ENCODE measurements at places on chromosomes 2 and 18.
A peak's percentile ranks its signal among the peaks of the same experiment; 100 is the strongest.

DNA sequence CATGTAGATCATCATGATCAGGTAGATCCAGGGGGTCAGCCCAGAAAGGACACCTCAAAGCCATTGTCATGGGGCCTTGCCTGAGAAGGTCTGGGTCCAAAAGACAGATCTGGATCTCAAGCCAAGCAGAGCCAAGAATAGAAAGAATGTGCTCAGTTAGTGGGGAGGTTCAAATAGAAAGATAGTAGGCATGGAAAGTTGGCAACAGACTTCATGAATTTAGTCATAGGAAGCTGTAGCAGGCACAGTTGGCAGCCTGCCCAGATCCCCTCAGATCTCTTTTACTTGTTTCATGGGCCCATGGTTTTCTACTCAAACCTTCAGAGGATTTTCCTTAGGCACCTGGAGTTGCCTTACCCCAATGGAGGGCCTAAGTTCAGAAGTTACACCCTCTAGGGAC lies 767.0 kb downstream of the SLC4A3 start:
- peak; percentile 85 for DNase-seq

GRCh38 chr2:204023088-204023487 lies 86.5 kb downstream of the ICOS start:
- DNase-seq = no peak

- no peak for DNase-seq
Observed at GRCh38 chr2:2757764-2758163, 426.7 kb upstream of the MYT1L start.

GRCh38 chr2:46270384-46270783 lies 26.8 kb upstream of the EPAS1 start:
- no peak for DNase-seq

GRCh38 chr2:15372019-15372418 lies 189.1 kb downstream of the NBAS start:
- DNase-seq = no peak

DNA sequence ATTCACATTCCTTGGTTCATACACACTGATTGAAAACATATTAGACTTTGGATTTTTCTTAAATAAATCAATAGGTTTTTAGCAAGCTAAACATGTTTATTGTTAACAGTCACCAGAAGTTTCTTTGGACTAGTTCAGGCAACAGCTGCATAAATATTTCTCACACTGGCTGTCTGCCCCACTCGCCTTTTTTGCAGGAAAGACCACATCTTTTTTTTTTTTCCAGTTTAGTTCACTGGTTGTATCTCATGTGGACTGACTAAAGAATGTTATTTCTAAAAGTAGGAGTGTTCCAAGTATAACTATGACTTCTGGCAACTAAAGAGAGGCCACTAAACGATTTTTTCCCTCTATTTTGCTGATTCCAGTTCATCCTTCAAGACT lies 31.1 kb downstream of the SLC40A1 start:
- no peak for DNase-seq

DNA sequence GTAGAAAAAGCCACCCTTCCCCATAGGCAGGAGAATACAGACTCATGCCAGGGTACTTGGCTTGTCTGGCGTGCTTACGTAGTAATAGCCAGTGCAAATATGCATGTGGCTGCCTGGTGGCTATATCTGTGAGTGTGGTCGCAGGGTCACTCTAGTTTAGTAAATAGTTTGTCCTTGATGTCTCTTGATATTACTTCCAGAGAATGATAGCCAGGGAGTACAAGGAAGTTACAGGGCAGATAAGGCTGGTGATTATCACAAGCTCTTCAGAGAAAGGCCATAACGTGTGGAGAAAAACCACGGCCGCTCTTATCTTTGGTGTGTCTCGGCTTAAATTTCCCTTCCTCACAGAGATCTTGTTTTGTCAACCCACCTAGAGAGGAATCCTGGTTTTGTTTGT lies 54.3 kb upstream of the SLC39A10 start:
- no peak for DNase-seq

DNA sequence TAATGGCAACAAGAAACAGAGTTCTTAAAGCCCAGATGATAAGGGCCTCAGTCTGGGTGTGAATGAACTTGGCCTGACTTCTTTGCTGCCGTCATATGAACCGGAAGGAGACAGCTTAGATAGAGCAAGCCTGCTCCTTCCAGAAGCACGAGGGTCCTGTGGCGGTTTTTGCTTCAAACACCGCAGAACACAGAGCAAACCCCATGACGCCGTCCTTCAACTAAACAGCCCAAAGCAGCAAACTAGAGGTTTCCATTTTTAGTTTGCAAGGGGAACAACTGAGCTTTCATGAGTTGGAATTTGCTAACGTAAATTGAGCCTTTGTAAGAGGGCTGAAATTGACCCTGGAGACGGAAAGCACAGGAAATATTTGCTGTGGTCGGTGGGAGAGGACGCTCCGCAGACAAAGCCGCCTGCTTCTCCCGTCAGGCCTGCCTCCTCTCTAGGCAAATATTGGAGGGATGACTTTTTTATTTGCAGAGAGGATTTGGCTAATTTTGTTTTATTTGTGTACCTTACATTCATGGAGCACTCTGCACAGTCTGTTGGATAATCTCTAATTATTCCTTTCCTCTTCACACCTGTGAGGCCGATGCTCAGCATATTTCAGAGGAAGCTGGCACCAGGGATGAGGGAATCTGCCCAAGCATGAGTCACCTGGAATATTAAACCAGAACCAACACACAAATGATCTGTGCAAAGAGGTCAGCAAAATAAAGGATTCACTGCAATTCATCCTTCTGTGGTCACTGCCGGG lies 134.0 kb upstream of the NCK2 start:
- DNase-seq = no peak

DNA sequence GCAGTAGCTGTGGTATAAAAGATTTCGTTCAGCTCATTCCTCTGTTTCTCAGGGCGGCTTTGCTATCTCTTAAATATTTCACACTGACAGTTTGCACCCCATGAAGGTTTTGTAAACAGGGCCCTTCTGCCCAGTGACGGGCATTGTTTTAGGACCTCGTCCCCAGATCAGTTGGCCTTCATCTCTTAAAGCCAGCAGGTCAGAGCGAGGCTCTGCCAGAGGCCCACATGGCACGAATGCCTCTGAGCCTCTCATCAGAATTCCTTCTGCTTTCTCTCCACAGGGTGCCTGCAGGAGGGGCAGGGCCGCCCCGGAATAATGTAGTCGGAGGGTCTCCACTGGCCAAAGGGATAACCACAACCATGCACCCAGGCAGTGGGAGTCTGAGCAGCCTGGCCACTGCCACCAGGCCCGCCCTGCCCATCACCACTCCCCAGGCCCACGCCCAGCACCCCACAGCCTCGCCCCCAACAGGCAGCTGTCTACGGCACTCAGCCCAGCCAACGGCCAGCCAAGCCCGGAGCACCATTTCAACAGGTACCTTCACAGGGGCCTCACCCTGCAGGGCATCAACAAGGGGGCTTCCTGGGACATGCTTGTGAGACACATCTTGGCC lies 177.0 kb downstream of the SEPTIN10 start:
- DNase-seq = no peak

GRCh38 chr2:203623661-203624060 lies 82.8 kb upstream of the CD28 start:
- DNase-seq = no peak

GRCh38 chr2:36427790-36428243 lies 72.2 kb downstream of the CRIM1 start:
- DNase-seq = no peak

GRCh38 chr2:178250429-178250828 lies 56.1 kb downstream of the OSBPL6 start:
- no peak for DNase-seq

GRCh38 chr2:136234261-136234660 lies 116.3 kb upstream of the CXCR4 start:
- DNase-seq = no peak

- peak; percentile 28 for DNase-seq
Observed at GRCh38 chr2:226215902-226216503, 583.6 kb downstream of the IRS1 start.

GRCh38 chr2:37619959-37620300 lies 51.5 kb downstream of the CDC42EP3 start:
- DNase-seq = no peak

- DNase-seq = no peak
Observed at GRCh38 chr2:186309901-186310300, 176.2 kb upstream of the ZC3H15 start.

DNA sequence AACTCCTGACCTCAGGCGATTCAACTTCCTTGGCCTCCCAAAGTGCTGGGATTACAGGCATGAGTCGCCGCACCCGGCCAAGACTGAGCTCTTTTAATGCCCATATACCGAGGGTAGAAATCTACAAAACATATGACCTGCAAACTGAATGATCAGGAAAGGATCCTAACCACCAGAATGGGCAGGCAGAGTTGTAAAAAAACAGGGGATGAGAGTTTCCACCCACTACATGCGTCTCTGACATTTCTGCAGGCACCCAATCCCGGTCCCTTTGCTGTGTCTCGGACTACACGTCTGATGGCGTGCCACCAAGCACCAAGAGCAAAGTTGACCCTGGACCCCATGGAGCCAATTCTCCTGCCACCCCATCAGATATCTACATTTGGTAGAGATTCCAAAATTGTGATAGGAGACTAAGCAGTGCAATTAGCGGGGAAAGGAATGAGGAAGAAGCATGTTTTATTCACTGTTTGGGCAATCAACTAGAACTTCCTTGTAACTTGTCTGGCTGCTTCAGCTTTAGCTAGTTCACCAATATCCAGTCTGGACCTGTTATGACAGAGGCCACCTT lies 74.1 kb downstream of the ATP8B1 start:
- no peak for DNase-seq

GRCh38 chr18:31950583-31950982 lies 7.7 kb upstream of the TRAPPC8 start:
- DNase-seq = no peak

DNA sequence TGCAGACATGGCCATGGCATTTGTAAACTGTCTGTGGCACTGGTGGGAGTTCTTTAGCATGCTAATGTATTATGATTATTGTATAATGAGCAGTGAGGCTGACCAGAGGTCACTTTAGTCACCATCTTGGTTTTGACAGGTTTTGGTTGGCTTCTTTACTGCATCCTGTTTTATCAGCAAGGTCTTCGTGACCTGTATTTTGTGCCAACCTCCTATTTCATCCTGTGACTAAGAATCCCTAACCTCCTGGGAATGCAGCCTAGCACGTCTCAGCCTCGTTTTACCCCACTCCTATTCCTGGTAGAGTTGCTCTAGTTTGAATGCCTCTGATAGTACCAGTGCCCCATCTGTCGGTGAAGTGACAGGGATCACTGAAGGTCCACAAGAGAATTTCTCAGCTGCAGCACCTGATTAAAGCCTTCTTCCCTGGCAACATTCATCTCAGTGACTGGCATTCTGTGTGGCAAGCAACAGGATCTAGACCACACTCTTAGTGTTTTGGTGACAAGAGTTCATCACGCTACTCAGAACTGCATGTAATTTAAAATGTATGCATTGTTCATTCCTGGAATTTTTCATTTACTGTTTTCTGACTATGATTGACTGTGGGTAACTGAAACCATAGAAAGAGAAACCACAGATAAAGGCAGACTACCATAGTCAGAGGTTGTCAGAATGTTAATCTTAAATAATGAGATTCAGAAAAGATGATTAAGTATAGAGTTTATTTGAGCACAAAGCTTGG lies 43.0 kb upstream of the GPR39 start:
- no peak for DNase-seq

DNA sequence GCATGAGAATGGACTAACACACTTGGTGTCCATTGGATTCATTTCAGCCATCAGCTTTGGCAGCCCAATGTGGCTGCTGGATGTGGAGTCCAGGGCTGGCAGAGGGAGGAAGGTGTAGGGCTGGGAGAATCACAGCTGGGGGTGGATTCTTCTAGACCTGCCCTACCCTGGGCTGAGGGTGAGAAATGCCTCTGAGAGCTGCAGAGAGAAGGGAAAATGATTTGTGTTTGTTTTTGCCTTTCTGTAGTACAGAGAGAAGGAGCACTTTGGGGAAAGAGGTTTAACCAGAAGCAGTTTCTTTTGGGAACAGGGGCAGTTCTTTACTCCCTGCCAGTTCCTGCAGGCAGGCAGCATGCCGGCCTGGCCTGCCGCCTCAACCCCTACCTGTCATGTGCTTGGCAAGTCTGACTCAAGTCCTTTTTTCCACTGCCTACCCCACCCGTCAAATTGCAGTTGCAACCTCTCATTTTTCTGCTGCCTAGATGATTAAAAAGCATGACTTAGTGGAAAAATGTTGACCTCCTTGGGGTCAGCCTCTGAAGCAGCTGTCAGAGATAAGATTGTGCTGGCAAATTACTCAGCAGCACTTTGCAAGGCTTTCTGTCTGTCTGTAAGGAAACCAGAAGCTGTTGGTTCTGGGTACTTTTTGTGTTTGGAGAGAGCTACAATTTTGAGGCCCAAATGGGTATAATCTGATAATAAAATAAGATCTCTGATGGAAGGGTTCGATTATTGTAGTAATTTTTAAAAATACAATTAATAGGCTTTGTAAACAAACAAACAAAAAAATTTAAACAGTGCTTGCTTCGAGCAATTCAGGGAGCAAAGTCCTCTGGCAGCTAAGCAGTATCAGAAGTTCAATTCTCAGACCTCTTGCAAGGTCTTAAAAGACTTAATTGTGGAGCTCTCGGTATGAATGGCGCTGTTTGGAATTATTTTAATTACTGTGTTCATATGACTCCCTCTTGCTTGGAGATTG lies 21.7 kb downstream of the LBH start:
- no peak for DNase-seq

DNA sequence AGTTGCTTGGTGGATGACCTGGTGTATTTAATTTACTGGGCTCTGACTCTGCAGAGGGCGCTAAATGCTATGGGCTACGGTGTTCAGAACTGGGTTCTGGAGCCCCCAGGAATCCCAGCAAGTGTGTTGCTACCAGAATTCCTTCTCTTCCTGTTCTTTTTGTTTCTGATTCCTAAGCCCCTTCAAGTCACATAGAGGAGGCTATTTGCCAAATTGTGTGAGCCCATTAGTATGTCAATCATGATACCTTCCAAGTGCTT lies 358.2 kb upstream of the SPRED2 start:
- DNase-seq = no peak

- DNase-seq = no peak
Observed at GRCh38 chr2:65487404-65487803, 55.0 kb upstream of the SPRED2 start.

DNA sequence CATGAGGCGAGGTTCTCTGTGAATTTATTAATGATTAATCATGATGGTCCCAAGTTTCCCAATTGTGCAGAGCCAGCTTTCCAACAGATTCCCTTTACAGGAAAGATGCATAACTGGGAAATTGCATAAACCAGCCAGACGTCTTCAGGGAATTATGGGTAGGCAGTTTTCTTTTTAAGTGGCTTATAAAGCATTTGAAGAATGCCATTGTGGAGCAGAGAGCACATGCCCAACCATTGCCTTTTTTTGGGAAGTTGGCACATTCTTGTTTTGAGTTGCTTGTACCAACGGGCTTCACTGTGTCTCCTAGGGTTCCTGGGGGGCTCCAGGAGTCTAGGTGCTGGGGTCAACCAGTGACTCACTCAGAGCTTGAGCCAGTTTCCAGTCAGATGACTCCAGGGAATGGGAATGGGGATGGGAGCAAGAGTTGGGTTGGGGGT lies 231.7 kb upstream of the FOSL2 start:
- DNase-seq = no peak
